ENCODE measurements at places on chromosomes 6 and 20. TPM values are rescaled to one million over a fixed set of nuclear protein-coding genes. Genes with fewer than 3 reads are reported as not detected.

- no peaks in the 10 kb centered on the region for H3K4me1 ChIP-seq
- H3K36me3 ChIP-seq: no peaks in the 10 kb centered on the region
- H3K4me3 ChIP-seq: no peak overlapping the region
- no peak for DNase-seq
- no peaks in the 10 kb centered on the region for H3K27me3 ChIP-seq
- no peak overlapping the region for H3K27ac ChIP-seq
These were observed 58.1 kb upstream of the ESR1 start for GRCh38 chr6:151749341-151749740.

Gene HLA-G
- total RNA-seq: 1.8 TPM

DNA sequence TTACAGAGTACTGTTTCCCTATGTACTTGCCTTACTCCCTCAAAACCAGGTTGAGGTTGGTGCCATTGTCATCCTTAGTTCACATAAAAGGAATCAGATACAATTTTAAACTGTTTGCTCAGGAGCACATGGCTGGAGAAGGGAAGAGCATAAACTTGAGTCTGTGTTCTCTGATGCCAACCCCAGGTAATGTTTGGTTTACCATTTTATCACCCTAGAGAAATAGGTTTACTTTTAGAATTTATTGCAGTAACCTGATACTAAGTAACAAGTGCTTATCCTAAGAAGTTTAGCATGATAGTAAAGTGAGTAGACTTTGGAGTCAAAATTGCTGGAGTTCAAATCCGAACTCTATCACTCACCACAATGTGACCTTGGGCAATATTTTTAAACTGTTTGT, 86.3 kb downstream of the RFPL4B start:
- H3K4me3 ChIP-seq: no peak overlapping the region
- no peaks in the 10 kb centered on the region for H3K27me3 ChIP-seq
- H3K36me3 ChIP-seq: no peaks in the 10 kb centered on the region
- no peak for DNase-seq

Gene TPBG
- total RNA-seq: 10.8 TPM

Gene PLCB4
- 6.6 TPM for total RNA-seq

- H3K36me3 ChIP-seq: no peaks in the 10 kb centered on the region
- no peak overlapping the region for H3K4me3 ChIP-seq
- DNase-seq: no peak
- H3K27ac ChIP-seq: no peak overlapping the region
These were observed 152.2 kb downstream of the SYCP2 start for GRCh38 chr20:59781226-59781625.

DNA sequence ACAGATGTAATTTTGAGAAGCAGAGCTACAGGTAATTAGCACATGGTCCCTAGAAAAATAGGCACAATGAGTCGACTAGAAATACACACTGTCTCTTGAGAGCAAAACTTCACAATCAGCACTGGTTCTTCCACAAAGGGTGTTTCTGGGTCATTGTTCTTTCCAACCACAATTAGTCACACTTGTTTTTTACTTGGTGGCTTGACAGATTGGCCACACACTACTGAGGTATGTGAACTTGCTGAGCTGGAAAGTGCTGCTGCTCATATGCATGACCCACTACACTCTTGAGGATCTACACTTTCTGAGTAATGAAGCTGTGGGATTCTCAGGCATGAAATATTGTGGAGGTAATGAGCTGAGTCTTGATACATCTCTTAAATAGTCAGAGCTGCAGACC, 347.7 kb downstream of the BCKDHB start:
- H3K27ac ChIP-seq: no peak overlapping the region
- peaks cover 12% of the 10 kb centered on the region for H3K4me1 ChIP-seq
- no peaks in the 10 kb centered on the region for H3K36me3 ChIP-seq
- no peak for DNase-seq
- no peak overlapping the region for H3K4me3 ChIP-seq
- no peaks in the 10 kb centered on the region for H3K27me3 ChIP-seq

DNA sequence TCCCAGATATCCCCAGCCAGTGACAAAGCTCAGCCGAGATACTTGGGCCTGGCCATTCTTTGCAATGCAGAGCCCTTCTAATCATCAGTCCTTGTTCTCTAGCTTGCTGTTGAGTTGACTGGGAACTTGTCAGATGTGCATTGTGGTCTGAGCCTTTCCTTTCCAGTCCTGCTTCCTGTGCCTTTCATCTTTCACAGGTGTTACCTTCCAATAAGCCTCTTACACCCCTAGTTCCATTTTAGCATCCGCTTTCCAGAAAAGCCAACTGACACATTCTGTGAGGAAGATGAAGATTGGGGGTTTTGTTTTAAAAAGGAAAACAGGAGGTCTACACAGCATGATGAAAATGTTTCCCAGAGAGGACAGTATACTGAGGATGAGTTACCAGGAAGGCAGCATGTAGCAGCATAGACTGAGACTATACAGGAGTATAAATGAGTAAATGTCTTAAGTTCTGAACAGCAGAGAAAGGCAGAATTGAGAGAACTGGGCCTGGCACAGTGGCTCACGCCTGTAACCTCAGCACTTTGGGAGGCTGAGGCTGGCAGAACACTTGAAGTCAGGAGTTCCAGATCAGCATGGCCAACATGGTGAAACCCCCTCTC, 5.6 kb upstream of the CEP85L start:
- peaks cover 4% of the 10 kb centered on the region for H3K4me1 ChIP-seq
- no peak overlapping the region for H3K4me3 ChIP-seq
- H3K36me3 ChIP-seq: no peaks in the 10 kb centered on the region
- no peak for DNase-seq

DNA sequence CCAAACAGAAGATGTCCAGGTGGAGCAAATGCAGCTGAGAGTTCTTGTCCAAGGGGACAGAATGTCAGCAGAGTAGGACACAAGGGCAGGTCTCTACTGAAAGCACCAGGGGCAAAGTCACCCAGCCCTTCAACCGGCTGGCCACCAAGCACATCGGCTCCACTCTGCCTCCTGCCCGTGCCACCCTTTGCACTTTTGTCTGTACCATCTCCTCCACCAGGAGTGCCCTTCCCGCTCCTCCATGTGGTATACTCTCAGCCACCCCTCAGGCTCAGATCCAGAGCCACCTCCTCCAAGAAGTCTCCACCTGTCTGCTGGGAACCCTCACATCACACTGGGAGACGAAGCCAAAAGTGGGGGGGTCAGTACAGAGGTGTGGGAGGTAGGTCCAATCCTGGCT, 4.1 kb upstream of the HSPA12B start:
- H3K4me3 ChIP-seq: no peak overlapping the region
- no peak for DNase-seq
- H3K4me1 ChIP-seq: peaks cover 33% of the 10 kb centered on the region
- no peaks in the 10 kb centered on the region for H3K36me3 ChIP-seq
- no peak overlapping the region for H3K27ac ChIP-seq

Gene TNFRSF6B
- total RNA-seq: 5.3 TPM

DNA sequence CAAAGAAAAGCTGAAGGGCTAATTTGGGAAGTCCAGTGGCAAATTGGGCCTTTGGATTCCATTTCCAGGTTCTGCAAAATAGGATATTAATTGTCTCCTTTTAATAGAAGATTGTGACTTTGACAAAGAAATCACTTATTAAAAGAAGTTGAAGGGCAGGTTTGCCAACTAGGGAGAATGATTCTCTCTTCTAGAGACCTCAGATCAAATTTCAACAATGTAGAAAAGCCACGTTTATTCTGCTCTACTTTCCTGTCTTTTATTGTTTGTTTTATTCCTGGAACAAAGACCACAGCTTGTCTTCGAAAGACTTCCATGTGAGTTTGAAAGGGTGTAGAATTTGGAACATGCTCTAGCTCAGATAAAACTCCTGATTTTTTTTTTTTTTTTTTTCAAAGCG, 65.5 kb upstream of the PRL start:
- no peak overlapping the region for H3K4me3 ChIP-seq
- H3K36me3 ChIP-seq: no peaks in the 10 kb centered on the region
- H3K27me3 ChIP-seq: no peaks in the 10 kb centered on the region
- DNase-seq: no peak
- no peak overlapping the region for H3K27ac ChIP-seq
- peaks cover 5% of the 10 kb centered on the region for H3K4me1 ChIP-seq

GRCh38 chr6:132410830-132411229, 9.6 kb upstream of the MOXD1 start:
- no peaks in the 10 kb centered on the region for H3K36me3 ChIP-seq
- no peak for DNase-seq
- no peaks in the 10 kb centered on the region for H3K27me3 ChIP-seq
- H3K4me1 ChIP-seq: no peaks in the 10 kb centered on the region

DNA sequence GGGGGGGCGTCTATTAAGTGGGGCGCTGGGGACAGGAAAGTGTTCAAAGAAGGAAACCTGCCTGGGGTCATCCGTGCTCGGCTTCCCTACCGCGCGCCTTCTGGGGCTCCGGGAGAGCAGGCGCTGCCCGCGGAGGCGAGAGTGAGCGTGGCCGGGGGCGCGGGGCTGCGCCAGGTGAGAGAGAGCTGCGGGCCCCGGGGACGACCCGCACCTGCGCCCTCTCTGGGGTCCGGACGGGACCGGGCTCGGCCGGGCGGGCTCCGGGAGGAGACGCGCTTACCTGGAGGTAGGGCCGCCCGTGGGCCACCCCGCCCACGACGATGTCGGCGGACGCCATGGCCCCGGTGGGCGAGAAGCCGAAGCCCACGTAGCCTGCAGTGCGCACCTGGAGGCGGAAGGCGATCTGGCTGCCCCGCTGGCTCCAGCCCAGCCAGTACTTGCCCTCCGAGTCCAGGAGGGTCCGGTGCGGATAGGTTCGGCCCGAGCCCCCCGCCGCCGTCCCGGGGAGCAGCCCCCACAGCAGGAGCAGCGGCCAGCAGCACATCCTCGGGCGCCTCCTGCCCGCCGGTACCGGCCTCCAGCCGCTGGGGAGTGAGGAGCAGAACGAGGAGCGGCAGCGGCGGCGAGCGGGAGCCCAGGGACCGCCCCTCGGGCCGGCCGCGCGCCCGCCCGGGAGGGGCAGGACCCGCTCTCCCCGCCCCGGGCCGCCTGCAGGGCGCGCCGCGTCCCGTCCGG, at the start of gene MOXD1:
Gene MOXD1 (minus strand): TSS at position 593 of the 735 bp plus-strand sequence. CDS start 49 bp downstream, at position 544.
- H3K27ac ChIP-seq: peak within 1 kb of the TSS; percentile 20
- H3K4me3 ChIP-seq: peak within 1 kb of the TSS; percentile 58
- peaks cover 10% of the 10 kb centered on the region for H3K4me1 ChIP-seq
- DNase-seq: no peak
- peaks cover 38% of the 10 kb centered on the region for H3K27me3 ChIP-seq
- no peaks in the 10 kb centered on the region for H3K36me3 ChIP-seq

Gene SH3BGRL2
- 28.9 TPM for total RNA-seq

Gene CDH22
- 0.35 TPM for total RNA-seq

GRCh38 chr6:122755901-122756300, 23.6 kb upstream of the FABP7 start:
- H3K27ac ChIP-seq: no peak overlapping the region
- H3K4me3 ChIP-seq: no peak overlapping the region
- H3K4me1 ChIP-seq: peaks cover 7% of the 10 kb centered on the region
- H3K36me3 ChIP-seq: no peaks in the 10 kb centered on the region
- DNase-seq: no peak

Gene SLC4A11
- total RNA-seq: 5.0 TPM

Gene CPXM1
- 10.2 TPM for total RNA-seq

Gene CST7
- total RNA-seq: 11.7 TPM

- no peaks in the 10 kb centered on the region for H3K36me3 ChIP-seq
- no peaks in the 10 kb centered on the region for H3K4me1 ChIP-seq
- H3K27me3 ChIP-seq: no peaks in the 10 kb centered on the region
- no peak for DNase-seq
- no peak overlapping the region for H3K27ac ChIP-seq
- H3K4me3 ChIP-seq: no peak overlapping the region
These were observed 16.4 kb downstream of the FAXC start for GRCh38 chr6:99333068-99333467.

DNA sequence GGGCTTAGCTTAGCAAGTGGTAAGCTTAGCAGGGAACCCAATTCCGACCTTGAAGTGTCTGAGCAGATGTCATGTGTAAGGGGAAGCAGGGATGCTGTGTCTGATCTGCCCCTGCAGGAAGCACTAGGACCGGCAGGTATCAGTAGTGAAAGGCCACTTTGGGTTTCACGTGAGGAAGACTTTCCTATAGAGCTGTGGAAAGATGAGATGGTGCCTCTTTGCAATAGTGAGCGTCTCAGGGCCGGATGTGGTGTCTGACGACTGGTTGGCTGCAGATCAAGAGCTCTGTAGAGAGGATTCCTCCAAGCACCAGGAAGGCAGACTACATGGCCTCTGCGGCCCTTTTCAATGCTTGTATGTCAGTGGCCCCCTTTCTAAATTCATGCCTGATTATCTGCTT, 98.3 kb downstream of the TIAM2 start:
- H3K4me3 ChIP-seq: no peak overlapping the region
- H3K4me1 ChIP-seq: no peaks in the 10 kb centered on the region
- H3K27me3 ChIP-seq: no peaks in the 10 kb centered on the region
- no peak overlapping the region for H3K27ac ChIP-seq
- H3K36me3 ChIP-seq: no peaks in the 10 kb centered on the region

DNA sequence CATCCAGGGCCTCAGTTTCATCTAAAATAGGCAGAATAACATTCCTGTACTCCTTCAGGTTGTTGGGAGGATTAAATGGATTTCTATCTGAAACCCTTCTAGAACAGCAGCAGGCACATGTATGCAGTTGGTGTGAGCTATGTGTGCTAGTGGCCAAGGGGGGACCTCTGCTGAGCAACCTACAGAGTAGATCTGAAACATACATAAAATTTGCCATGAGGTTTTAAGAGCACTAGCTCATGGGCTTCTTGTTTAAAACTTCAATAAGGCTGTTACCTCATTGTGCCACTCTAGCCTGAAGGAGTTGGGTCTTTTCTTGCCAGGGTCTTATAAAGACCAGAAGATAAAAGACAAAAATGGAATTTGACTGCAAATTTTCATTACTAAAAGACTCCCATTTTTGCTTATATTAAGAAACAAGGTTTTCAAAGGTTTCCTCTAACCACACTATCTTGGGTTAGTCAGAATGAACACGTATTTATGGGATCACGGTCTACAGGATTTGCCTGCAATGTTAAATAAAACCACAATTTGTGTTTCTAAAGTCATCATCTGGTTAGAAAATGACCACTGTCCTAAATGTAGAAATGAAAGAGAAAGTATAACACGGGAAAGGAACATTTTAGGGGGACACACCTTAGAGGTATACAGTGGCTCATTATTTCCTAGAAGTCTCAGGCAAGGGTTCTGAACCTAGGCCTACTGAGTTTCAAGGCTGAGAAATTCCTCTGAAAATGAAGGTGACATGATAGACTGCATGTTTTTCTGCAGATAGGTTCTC, 144.9 kb upstream of the OLIG3 start:
- no peaks in the 10 kb centered on the region for H3K36me3 ChIP-seq
- H3K4me1 ChIP-seq: peaks cover 7% of the 10 kb centered on the region
- H3K27ac ChIP-seq: no peak overlapping the region
- no peak overlapping the region for H3K4me3 ChIP-seq
- no peaks in the 10 kb centered on the region for H3K27me3 ChIP-seq
- DNase-seq: no peak

DNA sequence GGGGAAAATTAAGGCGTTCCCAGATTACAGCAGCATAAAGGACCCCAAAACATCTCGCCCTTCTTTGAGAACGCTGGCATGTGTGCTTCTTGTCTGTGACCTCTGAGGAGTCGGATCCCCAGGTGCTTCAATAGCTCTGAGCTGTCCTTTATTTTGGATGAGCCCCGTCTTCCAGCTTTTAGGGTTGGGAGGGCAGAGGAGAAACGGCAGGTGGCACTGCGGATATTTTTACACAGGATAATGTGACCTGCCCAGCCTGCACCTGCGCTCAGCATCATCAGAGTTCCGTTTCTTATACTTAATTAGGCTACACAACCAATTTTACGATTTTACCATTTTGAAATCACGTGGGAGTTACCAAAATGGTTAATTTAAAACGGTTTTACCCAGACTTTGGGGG, 147.7 kb upstream of the RPS6KA2 start:
- DNase-seq: no peak
- no peak overlapping the region for H3K4me3 ChIP-seq
- no peaks in the 10 kb centered on the region for H3K36me3 ChIP-seq
- no peaks in the 10 kb centered on the region for H3K4me1 ChIP-seq
- no peaks in the 10 kb centered on the region for H3K27me3 ChIP-seq

Gene SRSF12
- total RNA-seq: not detected

Data from lower lobe of right lung (tissue), 2 donors.